ENCODE measurements at places on chromosomes 16 and 17.
A peak's percentile ranks its signal among the peaks of the same experiment; 100 is the strongest.

- DNase-seq: no peak
Observed at GRCh38 chr17:1557355-1558095, 5.1 kb downstream of the PITPNA start.

- DNase-seq: no peak
Observed at GRCh38 chr17:76556765-76557367, 17.0 kb downstream of the PRCD start.

DNA sequence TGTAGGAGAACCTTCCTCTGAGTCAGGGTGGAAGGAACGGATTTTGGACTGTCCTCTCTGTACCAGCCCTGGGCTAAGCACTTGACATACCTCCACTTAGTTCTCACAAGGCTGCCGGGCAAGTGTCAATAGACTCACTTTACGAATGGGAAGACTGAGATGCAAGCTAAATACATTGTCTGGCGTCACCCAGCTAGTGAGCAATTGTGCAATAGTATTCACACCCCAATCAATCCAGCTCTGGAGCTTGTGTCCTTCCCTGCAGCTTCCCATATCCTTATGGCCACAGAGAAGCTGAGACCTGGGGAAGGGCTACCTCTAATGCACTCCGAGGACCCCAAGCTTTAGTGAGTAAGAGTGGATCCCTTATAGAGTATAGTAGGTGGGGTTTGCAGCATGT is 39.8 kb downstream of the SLC6A2 start:
- no peak for DNase-seq

GRCh38 chr17:31389657-31390381 is 1.7 kb upstream of the RAB11FIP4 start:
- DNase-seq: no peak

DNA sequence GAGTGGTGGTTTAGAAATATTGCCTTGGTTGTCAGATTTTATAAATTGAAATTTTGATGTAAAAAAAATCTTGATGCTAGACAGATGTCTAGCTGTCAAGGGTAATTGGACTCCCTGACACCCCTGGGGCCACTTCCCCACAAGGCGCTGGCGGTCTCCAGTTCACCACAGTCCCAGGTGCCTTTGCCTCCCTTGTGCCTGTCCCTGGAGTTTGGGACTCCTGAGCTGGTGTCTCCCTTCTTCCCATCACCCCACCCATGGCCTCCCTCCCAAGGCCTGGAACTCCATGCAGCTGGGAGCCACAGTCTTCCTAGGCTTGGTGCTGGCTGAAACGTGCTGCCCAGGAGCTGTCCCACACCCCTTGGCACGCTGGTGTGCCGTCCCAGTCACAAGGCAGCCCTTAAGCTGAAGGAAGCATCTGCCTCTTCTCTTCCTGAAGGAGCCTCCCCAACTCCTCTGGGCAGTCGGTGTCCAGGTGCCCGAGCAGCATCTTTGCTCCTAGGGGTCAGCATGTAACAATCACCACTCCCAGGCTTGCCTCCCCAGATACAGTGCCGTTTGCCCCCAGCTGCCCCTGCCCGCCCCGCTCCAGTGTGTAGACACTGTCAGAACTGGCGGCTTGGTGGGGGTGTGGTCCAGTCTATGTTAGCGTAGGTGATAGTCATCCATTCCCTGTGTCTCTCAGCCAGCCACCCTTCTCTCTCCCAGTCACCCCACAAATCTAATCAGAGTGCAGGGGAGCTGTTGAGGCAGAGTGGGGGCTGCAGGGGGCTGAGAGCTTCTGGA is 26.2 kb downstream of the POLR3E start:
- DNase-seq: no peak

- peak; percentile 41 for DNase-seq
Observed at GRCh38 chr17:29565643-29566472, 979 bp downstream of the ABHD15 start.

DNA sequence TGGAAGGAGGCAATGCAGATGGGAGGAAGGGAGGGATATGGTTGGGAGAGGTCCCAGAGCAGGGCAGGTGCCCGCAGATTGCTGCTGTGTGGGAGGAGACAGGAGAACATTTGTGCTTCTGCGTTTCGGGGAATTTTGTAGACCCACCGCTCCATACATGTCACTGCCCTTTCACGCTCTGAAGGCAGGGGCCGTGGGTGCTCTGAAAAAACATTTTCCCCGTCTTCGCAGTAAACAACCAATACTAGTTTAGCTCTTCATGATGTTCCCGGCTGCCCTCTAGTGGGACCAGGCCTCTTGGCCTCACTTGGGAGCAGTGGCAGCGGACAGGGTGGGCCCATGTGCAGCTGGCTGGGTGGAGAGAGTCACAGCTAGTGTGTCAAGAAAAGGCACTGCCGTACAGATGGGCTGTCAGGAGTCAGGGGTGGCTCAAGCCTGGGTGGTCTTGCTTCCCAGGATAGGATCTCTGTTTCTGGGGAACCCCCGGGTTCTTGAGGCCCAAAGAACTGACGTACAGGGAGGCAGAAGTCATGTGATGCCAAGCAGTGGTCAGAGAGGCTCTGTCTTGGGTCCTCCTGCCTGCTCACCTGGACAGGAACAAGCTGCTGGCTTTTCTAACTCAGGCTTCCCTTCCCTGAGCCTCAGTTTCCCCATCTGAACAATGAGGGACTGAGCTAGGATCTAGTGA is 46.5 kb upstream of the CPNE2 start:
- peak; percentile 62 for DNase-seq

- peak; percentile 95 for DNase-seq
Observed at GRCh38 chr17:59892924-59893675, at the start of the genes RPS6KB1 and TUBD1. RPS6KB1 (plus strand) TSS chr17:59893121; CDS start chr17:59893185, 64 bp downstream. TUBD1 (minus strand) TSS chr17:59892943; CDS start chr17:59891002, 1,941 bp downstream.

DNA sequence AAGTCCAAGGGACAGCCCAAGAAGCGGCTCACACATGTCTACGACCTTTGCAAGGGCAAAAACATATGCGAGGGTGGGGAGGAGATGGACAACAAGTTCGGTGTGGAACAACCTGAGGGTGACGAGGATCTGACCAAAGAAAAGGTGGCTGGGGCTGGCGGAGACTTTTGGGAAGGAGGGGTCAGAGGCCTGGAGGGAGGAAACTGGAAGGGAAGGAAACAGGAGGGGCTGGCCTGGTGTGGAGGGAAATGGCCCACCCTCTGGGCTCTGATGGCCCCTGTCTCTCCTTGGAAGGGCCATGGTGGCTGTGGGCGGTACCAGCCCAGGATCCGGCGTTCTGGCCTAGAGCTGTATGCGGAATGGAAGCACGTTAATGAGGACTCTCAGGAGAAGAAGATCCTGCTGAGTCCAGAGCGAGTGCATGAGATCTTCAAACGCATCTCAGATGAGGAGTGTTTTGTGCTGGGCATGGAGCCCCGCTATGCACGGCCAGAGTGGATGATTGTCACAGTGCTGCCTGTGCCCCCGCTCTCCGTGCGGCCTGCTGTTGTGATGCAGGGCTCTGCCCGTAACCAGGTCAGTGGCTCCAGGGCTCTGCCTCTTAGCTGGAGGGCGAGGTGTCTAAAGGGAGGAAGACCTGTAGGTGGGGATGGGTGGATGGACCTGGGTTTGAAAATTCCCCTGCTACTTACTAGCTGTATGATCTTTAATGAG is 12.5 kb downstream of the POLR2A start:
- no peak for DNase-seq

DNA sequence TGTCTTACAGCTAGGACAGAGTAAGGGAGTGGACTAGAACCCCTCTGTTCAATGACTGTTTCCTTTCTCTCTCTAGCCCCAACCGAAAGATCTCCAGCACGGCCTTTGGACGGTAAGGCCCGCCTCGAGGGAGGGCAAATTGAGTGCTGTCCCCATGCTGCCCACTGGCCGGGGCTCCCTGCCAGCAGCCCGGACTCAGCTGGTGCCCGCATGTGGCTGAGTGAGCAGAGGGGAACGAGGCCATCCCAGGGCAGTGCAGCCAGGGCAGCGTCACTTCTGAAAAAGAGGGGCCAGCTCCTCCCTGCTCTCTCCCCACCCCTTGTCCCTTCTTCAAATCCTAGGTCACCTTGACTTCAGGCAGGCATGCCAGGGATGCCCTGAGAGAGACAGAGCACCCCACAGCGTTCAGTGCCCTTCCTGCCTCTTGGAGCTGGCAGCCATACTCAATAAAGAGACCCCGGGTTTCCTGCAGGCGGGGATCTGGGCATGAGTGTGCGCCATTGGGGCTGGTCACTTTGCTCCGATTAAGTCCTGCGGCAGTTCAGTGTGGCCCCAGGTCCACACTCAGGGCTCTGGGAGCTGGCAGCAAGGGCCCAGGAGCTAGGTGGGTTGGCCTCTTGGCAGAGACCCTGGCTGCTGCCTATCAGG is 130.9 kb downstream of the RAB11FIP4 start:
- DNase-seq: no peak
